GM18507 (cell line): ENCODE measurements at places on chromosomes 4 and X.

GRCh38 chr4:121726642-121727268 is 30.0 kb upstream of the ANXA5 start:
- peak; percentile 22 for DNase-seq

DNA sequence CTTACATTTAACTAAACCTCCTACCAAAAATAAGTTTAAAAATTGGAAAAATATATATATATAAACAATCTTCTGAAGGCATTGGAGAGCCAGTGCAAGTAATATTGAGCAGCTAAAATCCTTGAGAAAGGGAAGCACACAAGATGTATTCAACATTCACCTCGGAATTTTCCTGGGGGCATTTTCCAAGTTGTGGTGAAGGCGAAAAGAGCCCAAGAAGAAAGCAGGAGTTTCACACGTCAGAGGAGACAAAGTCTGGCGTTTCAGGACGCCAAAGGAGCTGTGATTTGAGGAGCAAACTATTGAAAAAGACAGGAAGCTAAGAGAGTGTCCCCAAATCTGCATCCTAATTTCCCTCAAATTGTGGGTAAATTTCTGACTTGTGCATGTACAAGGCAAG is 9.1 kb upstream of the GASK1B start:
- no peak for DNase-seq

DNA sequence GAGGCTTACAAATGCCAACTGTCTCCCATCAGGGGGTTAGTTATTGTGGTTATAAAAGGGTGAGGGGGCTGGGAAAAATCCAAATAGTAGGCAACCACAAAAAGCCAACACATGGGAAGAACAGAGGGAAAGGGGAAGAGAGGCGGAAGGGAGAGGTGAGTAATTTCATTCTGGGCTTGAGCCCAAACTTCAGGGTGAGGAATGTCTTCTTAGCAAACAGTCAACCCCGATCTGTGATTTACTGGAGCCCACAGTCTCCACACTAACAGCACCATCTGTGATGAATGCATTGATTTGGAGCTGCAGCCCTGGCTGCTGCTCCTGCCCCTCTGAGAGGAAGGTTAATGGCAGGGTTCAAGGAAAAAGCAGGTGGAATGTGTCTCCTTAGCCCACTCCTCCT is 162.2 kb upstream of the GPR101 start:
- DNase-seq = no peak

DNA sequence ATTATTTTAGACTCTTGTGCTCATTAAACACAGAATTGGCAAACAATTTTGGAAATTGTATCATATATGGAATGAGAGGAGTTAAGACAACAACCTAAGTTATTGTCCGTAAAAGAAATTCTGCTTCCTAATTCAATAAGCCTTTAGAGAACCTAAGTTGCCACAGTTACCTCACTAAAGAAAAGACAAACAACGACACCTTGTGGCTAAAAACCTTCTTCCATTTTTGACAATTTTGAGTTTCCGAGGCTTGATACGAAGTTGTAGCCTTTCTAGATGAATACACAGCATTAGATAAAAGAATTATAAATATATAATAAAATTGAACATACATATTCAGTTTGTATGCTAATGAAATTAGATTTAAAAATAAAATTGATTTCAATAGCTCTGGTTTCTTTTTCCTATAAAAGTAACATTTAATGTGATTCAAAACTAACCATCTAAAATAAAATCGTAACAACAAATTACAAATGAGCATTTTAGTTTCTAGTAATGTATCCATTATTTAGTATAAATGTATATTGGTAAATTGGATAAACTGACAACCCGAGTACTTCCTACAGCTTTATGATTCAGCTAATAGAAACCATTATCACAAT is 275.1 kb downstream of the GPM6A start:
- no peak for DNase-seq

DNA sequence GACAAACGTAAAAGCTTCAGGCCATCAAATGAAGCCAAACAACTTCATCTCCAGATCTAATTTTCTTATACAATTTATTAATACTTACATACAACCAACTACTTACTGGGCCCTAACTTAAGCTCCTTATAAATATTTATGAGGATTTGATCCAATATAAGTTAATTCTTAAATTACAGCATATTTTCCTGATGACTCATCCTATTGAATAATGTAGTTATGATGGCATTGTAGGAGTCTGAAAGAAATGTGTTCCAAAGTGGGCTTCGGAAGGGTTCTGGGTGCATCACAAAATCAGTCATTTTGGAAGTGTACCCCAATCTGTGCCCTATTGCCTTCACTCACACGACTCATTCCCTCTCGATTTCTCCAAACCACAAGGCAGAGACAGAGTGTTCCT is 455.1 kb upstream of the CTSO start:
- DNase-seq = no peak

DNA sequence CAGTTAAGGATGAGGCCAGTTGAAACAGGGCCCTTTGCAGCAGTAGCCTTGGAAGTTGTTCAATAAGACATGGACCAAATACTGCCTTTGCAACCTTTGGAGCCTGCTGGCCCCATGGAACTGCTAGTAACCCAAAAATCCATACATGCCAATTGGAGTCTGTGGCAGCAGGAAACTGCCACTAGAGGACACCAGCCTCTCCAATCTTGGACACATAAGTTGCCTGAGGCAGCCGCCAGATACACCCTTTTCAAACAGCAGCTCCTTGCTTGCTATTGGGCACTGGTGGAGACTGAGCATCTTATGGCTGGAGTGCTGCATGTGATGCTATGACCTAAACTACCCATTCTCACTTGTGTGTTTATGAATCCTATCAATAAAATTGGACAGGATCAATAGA is 14.8 kb upstream of the LAP3 start:
- no peak for DNase-seq

GRCh38 chrX:18151649-18152048 is 69.0 kb downstream of the BEND2 start:
- DNase-seq = no peak

DNA sequence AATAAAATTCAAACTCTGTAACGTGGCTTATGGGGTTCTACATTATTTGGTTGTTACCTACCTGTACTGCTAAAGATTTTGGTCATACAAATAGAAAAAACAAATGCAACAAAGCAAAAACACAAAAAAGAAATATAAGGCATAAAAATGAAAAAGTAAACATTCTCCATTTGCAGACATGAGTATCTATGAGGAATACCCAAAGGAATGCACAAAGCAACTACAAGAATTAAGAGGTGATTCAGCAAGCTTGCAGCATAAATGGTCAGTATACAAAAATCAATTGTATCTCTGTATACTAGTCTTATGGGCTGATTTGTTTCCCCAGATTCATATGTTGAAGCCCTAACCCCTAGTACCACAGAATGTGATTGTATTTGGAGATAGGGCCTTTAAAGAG is 3.6 kb upstream of the PDE5A start:
- no peak for DNase-seq

- DNase-seq = no peak
Observed at GRCh38 chrX:123648028-123648810, 84.6 kb downstream of the THOC2 start.

DNA sequence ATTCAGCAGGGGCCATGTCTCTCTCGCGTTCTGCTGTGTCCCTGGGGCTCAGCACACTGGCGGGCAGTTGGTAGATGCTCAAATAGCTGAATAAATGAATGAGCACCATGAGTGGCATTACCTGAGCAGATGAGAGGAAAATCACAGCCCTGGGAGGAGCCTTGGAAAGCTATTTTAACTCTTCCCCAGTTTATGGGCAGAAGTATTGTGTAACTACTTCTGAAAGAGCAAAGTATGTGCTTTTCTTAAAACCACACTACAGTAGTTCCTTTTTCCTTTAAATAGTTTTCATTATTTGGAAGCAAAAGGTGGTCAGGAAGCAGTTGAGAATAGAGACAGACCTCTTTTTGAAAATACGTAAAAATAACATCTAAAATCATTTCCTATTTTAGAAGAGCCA is 3.0 kb upstream of the PLAC1 start:
- DNase-seq = no peak

DNA sequence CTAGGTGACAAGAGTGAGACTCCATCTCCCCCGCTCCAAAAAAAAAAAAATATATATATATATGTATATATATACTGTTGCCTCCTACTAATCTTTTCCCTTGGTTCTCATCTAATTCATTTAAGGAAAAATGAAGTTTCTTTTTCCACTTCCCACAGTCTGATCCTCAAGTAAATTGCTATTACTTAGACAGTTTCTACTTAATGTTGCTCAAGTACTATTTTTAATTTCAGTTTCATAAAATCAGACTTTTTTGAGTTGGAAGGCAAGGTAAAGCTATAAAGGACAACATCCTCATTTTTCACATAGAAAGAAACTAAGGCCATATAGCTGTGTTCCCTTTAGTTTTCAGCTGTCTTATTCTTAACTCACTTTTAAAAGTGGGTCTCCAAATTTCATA is 5.8 kb downstream of the RXFP1 start:
- DNase-seq = no peak

DNA sequence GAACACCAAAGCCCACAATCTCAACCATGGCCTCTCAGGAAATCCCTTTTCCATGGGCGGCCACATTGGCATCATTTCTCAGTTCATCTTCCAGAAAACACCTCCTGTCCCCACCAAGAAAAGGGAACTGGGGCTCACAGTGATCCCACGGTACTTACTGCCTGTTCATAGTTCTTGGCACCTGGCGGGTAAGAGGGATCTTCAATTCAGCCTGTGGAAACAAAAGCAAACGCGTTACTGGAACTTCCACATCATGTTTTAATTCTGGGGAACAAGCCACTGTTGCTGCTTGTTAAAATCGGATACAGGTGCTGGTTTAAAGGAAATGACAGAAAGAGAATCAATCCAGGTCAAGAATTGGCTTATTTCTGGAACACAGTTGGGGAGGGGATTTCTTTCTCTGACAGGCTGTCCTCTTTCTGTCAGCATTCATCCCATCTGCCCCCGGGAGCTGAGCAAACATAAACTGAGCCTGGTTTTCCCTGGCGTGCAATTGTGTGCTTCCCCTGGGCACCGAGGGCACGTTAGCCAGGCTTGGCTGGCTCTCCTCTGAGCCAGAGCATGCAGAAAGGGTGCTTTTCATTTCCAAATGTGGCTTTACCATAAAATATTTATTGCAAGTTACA is 16.8 kb downstream of the CLNK start:
- no peak for DNase-seq

DNA sequence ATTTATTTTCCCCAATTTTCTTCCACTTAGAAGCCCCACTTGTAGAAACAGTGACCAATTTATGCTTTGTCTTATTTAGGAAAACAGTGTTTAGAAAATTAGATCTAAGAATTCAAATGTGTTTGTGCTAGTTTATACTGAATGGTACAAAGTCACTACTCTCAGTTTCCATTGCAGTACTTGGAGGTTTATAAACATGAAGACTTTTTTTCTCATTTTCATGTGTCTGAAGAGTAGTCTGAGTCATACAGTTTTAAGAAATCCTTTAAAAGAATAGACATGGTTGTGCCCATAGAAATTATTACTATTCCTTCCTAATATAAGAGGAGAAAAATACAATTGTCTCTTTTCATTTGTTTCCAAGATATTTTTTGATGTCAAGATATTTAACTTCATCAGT is 458.7 kb downstream of the NAF1 start:
- DNase-seq = no peak

DNA sequence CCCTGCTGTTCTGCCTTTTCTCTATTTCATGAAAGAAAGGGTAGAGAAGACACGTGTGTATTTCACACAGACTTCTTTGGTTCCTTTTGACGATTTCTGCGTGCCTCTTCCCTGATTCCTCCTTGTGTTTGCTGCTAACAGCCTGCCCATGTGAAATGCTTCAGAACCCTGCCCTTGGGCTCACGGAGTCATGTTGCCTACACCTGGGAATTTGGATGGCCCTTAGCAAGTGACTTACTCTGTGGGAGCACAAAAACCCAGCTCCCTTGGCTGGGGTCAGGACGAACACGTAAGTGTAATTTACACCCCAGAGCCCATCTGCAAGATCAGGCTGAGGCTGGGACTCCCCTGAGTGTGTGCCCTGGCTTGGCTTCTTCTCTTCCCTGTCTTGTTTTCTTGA is 220.3 kb upstream of the BCOR start:
- no peak for DNase-seq

DNA sequence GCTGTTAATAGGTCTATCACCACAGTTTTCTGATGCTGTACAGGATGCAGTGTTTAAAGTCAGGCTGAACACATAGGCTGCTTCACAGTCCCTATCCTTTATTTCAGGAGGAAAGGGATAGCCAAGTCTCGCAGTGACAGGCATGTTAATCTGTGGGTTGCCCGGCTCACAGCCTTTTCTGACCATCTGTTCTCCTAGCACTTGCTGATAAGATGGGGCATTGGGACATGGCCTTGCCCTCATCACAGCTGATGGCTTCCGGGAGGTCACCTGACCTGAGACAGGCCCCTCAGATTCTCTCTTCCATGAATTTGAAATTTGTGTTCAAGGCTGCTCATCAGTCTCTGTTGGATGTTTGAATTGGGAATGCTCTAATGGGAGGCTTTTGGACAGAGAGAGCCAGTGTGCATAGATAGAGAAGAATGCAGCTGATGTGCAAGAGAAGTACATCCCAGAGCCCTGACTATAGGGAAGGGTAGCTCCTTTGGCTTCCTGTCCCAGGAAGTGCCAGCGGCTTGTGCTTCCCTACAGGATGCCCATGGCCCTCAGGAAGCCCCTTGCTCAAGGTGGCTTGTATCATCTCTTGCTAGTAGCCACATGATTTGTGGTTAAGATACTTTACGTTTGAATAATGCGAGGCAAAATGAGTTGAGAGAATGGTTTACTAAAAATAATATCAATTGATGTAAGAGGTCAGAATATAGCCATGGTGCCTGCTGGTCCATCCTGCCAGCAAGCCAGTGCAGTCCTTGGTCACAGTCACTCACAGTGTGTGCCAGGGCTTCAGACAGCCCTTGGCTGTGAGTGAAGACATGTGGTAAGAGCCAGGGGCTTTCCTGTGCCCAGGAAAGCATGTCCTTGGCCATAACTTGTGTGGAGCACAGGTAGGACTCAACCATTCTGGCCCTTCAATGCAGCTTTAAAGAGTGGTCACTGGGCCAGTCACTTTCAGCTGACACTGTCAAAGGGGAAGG is 88.6 kb downstream of the TSPAN7 start:
- no peak for DNase-seq

- DNase-seq = no peak
Observed at GRCh38 chr4:162847945-162848549, 318.6 kb downstream of the NAF1 start.

DNA sequence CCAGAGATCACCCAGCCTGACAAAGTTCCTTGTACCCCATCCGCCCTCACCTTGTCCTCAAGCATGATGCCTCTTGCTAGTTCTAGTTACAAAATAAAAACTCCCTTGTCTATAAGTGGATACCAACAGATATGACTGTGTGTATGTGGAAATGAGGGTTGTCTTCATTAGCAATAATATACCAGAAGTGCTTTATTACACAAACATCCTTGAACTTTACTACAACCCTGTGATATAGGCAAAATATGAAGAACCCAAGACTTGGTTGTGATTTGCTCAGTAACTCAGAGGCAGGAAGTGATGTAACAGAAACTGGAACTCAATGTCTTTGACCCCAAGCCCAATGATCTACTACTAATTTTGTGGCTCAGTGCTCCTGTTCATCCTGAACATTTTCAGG is 97.6 kb downstream of the AKAP4 start:
- DNase-seq = no peak

DNA sequence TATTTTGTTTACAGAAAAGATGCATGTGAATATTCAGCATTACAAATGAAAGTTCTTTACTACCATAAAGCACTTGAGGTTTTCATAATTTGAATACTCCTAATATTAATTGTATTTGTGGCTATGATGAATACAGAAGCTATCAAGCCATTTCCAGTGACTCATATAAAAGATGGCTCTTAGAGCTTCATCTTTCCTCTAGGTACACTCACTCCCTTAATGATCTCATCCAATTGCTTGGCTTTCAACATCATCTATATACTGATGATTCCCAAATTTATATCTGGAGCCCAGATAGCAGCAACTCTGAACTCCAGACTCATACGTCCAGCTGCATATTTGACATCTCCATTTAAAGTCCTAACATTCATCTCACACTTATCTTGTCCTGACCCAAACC is 183.4 kb upstream of the FAM241A start:
- DNase-seq = no peak
